ENCODE measurements at places on chromosomes 3 and 15. TPM values are rescaled to one million over a fixed set of nuclear protein-coding genes. Genes with fewer than 3 reads are reported as not detected.

- no peak for DNase-seq
Observed at GRCh38 chr15:97014001-97014400, 683.5 kb downstream of the NR2F2 start.

DNA sequence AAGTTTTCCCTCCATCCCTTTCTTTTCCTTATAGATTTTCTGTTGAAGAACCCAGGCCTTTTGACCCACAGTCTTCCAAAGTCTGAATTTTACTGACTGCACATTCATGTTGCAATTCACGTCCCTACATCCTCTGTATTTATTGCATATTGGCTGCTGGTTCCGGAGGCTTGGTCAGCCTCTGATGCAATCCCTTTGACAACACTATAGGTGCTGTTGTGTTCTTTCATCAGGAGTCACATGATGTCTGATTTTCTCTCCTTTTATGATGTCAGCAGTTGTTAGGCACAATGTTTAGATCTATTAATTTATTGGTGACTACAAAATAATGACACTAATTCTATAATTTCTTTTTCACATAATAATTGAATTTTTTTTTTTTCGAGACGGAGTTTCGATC, 8.7 kb downstream of the CYP1A1 start:
- DNase-seq: no peak

DNA sequence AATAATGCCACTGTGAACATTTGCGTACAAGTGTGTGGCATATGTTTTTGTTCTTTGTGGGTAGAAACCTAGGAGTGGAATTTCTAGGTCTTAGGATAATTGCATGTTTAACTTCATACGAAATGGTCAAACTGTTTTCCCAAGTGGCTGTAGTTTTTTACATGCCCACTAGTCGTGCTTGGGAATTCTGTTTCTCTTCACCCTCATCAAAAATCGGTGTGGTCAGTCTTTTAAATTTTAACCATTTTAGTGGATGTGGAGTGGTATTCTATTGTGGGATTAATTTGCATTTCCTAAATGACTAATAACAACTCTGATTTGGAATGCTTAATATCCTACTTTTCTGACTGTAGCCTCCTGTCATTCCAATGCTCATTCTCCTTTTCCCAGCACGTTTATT, 27.6 kb downstream of the ZFAND6 start:
- no peak for DNase-seq

Gene HCN4
- not detected for polyA plus RNA-seq

Gene BFSP2
- polyA plus RNA-seq: not detected

Gene CALML4
- 6.7 TPM for polyA plus RNA-seq
